Stimulated activated CD8-positive, alpha-beta memory T cell treated with anti-CD3 and anti-CD28 coated beads, Interleukin-4, amount 100 ng/mL, for 1 hour (primary cell): ENCODE measurements at places on chromosomes 6 and 20.

GRCh38 chr20:62978561-62978943, 26.0 kb downstream of the SLC17A9 start:
- DNase-seq = no peak

GRCh38 chr20:891058-891705, 25.0 kb downstream of the ANGPT4 start:
- no peak for DNase-seq

- no peak for DNase-seq
Observed at GRCh38 chr20:44656448-44656847, 4.9 kb upstream of the ADA start.

DNA sequence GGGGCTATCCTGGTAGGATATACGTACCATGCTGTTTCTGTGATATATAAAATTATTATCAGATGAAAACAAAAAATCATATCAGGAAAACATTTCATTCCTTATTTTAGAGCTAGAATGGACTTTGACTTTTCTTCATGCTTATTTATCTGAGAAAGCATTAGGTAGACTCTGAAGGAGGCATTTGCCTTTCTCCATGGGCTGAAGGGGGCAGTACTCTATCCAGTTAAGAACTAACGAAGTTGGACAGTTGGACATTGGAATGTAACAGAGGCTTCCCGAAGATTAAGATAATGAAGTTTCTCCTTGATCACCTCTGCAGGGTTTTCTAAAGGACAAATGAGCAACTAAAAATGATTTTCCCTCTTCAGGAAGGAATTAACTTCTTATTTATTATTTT, 233.9 kb downstream of the SAMD5 start:
- DNase-seq = no peak

GRCh38 chr6:116561377-116562018, 7.9 kb downstream of the CALHM4 start:
- DNase-seq = peak; percentile 25

DNA sequence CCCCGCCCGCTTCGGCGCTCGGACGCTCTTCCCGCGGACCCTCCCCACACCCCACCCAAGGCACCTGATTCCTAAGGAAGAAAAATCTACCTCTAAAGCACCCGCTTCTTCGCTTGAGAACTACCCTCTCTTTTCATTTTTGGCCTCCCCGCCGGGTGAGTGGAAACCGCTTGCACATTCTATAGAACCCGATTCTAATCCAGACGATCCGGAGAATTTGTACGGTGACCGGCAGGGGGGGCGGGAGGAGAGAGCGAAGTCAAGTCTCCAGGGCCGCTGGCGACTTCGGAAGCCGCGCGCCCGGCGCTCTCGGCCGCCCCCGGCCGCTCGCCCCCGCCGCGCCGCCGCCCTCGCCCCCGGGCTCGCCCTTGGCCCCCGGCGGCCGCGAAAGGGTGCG, at the start of gene RBM24:
Gene RBM24 (plus strand): TSS at position 262 of the 397 bp plus-strand sequence. CDS start 221 bp downstream, outside the sequence.
- no peak for DNase-seq

GRCh38 chr6:100339574-100340255, 125.0 kb downstream of the SIM1 start:
- DNase-seq = no peak

DNA sequence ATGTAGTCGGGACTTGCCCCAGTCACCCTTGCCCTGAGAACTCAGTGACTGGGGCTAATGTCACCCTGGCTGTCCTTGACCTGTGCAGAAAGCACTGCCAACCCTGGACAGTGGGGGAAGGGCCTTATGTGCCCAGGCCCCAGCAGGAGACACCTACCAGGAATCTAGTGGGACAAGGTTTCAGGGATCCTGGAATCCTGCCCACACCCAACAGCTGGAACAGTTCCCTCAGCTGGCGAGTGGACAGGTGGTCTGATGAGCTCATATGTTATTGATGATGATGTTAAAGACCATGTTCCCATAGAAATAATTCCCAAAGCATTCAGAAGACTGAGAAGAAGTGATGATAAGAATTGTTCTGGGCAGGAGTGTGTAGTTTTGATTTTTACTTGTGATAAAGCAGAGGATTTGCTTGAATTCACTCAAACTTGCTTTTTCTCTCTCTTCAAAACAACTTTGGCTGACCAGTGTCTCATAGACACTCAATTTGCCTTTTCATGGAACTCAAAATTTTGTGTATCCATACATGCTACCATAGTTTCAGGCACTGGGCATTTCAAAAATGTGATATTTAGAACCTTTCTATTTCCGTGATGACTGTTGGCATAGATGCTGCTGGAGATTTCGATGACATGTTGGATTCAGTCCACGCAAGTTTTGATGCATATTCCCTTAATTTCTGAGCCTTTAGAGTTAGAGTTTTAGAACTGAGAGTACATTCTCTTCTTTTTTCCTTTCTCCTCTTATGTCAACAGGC, 79.3 kb downstream of the SLC22A3 start:
- no peak for DNase-seq

DNA sequence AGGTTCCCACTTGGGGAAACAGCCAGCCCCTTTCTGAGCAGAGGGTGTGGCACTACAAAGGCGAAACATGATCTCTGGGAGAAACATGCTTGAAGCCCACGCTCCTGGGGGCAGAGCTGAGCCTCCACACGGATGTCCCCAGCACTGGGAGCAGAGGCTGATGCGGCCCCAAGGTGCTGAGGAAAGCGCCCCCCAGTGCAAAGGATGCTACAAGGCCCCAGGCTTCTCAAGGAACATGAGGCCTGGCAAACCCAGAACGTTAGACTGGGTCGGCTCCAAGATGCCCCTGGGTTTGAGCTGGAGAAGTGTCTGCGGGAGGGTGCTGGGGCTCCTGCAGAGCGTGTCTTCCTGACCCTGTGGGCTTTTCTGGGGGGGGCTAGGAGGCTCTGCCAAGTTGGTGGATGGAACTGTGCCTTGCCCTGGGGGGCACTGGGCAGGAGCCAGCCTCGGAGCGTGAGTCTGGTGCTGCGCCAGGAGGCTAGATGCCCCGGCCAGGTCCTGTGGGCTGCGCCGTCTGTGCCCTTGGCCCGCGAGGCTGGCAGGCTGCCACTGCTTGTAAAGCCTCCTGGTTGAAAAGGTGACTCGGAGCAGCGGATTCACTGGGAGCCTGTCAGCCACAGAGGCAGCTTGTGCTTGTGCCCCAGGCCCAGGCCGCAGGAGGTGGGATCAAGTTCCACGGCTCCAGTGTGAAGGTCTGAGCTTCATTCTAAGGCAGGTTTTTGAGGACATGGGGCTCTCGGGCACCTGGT, 8.1 kb downstream of the SYNJ2 start:
- DNase-seq = no peak

- DNase-seq = no peak
Observed at GRCh38 chr20:14948416-14948815, 611.0 kb upstream of the FLRT3 start.

GRCh38 chr20:19433371-19434350, 221.2 kb downstream of the SLC24A3 start:
- no peak for DNase-seq

- DNase-seq = no peak
Observed at GRCh38 chr20:58623579-58624473, 27.3 kb upstream of the STX16 start.

GRCh38 chr6:167647737-167648470, 178.8 kb upstream of the AFDN start:
- DNase-seq = no peak

DNA sequence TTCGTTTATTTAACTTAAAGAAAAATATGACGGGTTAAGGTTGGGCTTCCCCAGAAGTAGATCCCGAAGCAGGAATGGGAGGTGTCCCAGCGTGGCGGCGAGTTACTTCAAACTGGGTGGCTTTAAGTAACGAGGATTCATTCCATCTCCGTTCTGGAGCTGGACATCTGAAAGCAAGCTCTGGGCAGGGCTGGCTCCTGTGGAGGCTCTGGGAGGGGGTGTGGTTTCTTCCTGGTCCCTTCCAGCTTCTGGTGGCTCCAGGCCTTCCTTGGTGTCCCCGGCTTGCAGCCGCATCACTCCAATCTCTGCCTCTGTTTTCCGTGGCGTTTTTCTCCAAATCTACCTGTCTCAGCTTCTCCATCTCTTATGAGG, 47.3 kb upstream of the BHLHE23 start:
- no peak for DNase-seq

- no peak for DNase-seq
Observed at GRCh38 chr20:50099565-50099991, 13.4 kb downstream of the UBE2V1 start.

GRCh38 chr20:41783423-41784208, 165.4 kb upstream of the CHD6 start:
- DNase-seq = no peak
